ENCODE measurements at places on chromosomes 1 and 21.

- DNase-seq, result no peak
Observed at GRCh38 chr1:200226268-200226968, 183.4 kb downstream of the ZNF281 start.

DNA sequence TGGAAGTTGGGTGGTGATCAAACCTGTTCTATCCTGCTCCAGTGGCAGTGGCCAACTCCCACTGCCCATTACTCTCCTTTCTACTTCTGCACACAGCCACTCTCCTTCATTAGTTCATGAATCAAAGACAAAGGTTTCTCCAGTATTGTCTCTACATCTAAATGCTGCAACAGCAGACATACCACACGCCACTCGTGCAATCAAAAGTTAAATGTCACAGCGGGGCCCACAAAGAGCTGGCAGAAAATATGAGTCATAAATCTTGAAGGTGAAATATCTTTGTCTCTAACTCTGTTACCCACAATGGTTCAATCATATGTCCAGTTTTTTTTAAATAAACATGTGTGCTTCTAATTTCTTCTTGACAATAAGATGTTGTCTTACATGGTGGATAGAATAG, 13.3 kb downstream of the APCS start:
- DNase-seq, result peak; percentile 27

DNA sequence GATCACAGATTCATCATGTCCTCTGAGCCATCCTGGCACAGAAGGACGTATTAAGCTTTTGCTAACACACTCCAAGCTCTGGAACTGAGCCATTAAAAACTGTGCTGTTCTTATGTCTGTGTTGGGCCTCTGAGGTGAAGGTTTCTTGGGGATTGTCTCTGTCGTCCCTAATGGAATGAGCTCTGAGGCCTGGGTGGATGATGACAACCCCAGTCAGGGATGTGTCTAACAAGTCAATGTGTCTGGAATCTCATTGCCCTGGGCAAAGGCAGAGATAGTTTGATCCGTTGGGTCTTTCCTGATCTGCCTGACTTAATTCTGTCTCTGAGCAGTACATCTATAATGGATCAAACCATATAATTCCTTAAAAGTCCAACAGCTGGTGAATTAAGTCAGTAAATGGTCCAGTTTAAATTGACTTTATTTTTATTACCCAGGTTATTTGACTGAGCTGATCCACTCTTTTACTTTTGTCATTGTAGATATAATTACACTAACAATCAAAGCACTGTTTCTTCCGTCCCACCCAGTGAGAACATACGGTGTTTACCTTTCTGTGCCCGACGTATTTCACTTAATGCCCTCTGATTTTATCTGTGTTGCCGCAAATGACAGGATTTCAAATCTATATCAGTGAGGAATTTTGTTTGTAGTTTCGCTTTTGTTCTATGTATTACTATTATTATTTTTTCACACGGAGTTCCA, 38.8 kb upstream of the OR2B11 start:
- DNase-seq, result no peak

DNA sequence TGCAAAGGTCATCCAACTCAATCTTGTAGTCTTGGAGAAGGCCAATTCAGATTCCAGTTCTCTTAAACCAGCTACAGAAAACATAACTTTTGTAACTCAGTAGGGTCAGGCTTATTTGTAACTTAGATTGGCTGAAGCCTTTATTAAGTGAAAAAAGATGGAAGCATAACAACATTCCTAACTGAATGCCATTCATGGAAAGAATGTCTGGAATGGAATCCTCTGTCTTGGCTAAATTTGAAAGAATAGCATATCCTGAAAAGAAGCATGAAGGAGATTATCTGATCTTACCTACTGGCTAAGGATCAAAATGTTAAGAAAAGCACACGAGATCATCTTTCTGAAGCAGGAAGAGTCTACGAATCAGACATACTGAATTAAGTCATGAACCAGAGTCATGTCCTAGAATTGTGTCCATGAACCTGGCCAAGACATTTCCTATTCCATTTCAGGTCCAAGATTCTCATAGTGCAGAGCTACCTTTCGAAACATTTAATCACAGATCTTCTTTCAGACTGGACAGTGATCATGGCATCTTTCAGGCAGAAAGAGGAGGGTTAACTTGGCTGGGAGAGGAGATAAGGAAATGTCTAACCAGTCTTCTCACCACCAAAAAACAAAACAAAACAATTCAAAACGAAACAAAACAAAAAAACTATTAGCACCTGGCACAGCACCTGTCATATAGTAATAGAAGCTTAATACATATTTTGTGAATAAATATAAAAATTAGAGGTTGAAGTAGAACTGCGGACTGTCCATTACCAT, 75.6 kb downstream of the XCL2 start:
- DNase-seq, result no peak

DNA sequence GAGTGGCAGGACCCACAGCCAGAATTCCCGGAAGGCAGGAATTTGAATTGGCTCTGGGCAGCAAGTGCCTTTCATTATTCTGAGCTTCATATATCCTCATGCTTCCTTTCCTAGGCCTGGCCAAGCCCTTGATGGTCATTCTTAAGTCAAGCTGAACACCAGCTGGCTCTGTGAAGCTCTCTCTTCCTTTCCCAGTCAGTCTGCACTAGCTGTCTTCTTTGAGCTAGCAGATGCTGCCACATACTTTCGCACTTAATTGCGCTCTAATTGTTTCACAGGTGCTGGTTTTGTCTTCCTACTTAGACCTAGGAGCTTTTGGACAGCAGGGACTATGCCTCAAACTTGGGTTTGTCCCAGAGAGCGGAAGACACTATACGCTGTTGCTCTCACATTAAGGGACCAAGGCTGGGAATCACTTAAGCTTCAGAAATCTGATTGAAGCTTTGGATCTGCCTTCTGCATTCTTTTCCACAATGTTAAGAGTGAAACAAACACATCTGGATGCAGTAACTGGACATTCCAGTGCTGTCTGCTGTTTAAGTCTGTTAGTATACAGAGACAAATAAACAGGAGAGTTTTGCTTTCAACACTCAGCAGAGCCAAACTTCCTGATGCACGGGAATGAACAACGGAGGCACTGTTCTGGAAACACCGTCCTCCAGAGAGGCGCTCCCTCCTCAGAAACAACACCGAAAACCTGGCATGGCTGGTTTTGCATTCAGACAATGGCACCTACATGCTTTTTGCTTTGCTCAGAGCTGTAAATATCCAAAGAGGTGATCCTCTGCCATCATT, 2.2 kb downstream of the TLR5 start:
- no peak for DNase-seq

DNA sequence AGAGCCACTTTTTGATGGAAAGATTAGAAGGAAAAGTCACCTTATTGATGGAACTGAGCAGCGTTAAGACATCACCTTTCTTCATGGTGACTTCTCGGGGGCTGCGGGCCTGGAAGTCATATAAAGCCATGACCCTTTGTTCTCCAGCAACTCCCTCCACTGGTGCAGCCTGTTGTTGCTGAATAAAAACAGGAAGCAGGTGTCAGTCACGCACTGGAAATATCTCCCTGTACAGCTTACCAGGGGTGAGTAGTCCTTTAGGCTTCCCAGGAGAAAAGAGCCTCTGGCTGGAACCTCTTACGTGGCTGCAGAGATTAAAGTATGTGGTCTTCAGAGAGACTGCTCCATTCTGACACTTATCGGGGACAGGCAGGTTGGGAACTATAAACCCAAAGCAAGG, 31.9 kb downstream of the SPTA1 start:
- no peak for DNase-seq

DNA sequence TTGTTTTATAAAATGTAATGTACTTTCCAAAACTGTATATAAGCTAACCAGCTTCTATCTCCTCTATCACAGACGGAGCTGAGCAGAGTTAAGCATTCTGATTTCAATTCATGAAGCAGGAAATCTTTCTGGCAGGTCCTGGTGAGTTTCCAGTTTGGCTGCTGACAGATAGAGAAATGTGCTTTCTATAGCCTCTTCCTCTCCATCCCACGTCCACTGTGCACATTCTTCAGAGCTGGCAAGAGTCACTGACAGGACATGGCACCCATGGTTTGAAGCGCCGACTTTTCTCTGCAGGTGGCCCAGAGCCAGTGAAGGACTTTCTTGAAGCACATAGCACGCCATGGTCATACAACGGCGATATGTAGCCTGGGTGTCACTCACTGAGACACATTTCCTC, 52.3 kb upstream of the POU2F1 start:
- DNase-seq, result no peak

DNA sequence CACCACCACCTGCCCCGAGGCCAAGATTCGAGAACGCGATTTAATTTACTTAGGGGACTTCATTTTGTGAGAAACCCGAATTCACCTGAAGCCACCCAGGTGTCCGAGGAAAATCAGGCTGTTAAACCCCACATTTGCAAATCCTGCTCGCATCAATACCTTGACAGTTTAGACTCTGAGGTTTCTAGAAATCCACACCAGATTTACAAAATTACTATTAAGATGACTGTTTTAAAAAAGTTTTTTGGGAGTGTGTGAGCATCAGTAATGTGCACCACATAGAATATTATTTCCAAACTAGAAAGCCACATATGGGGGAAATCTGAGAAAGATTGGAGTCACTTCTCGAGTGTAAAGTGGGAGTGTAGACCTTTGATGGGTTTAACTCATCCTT, 685 bp downstream of the RIMKLA start:
- no peak for DNase-seq

- DNase-seq, result no peak
Observed at GRCh38 chr1:42144711-42145388, 8.4 kb upstream of the GUCA2B start.

GRCh38 chr1:236338096-236338495, 56.0 kb upstream of the EDARADD start:
- DNase-seq, result peak; percentile 45

- DNase-seq, result no peak
Observed at GRCh38 chr1:100411574-100411973, 59.3 kb downstream of the CDC14A start.

DNA sequence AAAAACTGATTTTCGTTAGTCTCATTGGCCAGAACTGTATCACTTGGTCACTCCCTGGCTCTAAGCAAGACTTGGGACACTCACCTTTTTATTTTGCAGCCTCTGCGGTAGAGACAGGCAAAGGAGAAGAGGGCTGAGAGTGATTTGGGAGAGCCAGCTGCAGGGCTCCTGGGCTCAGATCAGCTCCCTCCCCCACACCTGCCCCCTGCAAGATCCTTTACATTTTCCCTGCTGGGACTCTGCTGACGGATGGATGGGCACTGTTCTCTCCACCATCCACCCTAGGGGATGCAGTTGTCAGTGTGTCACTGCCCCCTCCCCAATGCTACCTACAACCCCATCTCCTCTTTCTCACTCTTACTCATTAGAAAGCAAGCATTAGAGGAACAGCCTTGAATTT, 301.1 kb upstream of the KAZN start:
- DNase-seq, result no peak

- peak; percentile 38 for DNase-seq
Observed at GRCh38 chr21:31354122-31354521, 10.1 kb upstream of the TIAM1 start.

DNA sequence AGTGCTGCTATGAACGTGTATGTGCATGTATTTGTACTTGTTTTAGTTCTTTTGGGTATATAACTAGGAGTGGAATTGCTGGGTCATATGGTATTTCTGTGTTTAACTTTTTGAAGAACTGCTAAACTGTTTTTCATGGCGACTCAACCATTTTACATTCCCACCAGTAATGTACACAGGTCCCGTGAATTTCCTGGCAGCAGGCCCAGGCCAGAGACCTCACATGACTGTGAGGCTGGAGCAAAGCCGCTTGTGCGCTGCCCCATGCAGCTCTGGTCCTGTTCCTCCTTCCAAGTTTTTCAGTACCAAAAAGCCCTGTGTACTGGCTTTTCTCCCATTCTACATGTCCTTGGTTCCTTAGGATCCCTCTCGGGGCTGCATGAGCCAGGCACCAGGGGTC, 29.6 kb downstream of the ACOT11 start:
- DNase-seq, result no peak

All from urothelium cell line (cell line).